NCI-H748 treated with DMSO at 0.1 percent for 48 hours (cell line): ENCODE measurements at places on chromosomes 4 and X.
A peak's percentile ranks its signal among the peaks of the same experiment; 100 is the strongest.

DNA sequence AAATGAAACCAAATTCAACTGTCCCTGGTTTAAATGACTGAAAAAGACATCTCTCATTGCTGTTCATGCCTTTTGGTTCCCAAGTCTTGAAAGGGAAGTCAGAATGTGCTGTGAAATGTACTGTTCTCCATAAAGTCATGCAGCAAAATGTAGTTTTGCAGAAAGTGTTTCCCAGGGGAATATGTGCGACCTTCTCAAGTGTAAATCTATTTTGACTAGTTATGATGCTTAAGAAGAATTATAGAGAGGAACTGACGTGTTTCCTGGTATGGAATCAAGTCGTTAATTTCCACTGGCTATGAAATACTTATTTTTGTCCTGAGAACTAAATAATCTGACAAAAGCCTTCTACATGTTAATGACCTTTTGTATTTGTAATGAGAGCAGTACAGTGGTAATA, 223.1 kb downstream of the CLCN4 start:
- no peak for DNase-seq

- no peak for DNase-seq
Observed at GRCh38 chr4:178240891-178241290, 798.7 kb upstream of the AGA start.

GRCh38 chrX:153445106-153445855, 575 bp downstream of the TREX2 start:
- DNase-seq, result no peak

GRCh38 chrX:2517055-2517454, 16.3 kb upstream of the DHRSX start:
- DNase-seq, result no peak

DNA sequence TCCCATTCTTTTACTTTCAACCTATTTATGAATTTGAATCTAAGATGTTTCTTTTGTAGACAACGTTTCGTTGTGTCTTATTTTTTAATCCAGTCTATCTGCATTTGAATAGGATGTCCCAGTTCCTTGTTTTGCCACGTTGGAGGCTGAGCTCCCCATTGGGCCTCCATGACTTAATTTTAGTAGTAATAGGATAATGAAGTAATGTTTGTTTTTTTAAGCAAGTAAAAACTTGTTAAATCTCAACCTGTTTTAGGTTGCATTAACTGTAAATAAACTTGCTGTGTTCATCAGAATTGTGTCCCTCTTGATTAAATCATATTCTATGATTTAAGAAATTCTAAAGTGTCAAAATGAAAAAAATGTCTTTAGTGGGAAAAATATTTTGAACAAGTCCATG, 25.3 kb downstream of the SLAIN2 start:
- no peak for DNase-seq

GRCh38 chr4:75195111-75195510, 262.2 kb downstream of the PARM1 start:
- no peak for DNase-seq

DNA sequence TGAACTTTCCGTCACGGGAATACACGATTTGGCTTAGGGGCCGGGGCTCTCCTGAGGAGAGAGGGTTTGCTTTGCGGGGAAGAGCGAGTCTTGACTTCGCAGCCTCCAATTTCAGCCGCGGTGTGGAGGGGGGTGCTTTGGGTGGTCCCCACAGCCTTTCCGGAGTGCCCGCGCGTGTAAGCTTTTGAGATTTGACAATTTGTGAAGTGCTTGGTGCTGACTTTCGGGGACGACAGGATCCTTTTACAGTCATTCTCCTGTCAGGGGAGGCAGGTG, 355 bp downstream of the SCML1 start:
- DNase-seq, result peak; percentile 21

GRCh38 chr4:110075083-110075738, 123.2 kb downstream of the ELOVL6 start:
- DNase-seq, result no peak

- no peak for DNase-seq
Observed at GRCh38 chr4:74545448-74545847, 100.5 kb downstream of the AREG start.

- no peak for DNase-seq
Observed at GRCh38 chr4:122863639-122864038, 37.0 kb downstream of the FGF2 start.

DNA sequence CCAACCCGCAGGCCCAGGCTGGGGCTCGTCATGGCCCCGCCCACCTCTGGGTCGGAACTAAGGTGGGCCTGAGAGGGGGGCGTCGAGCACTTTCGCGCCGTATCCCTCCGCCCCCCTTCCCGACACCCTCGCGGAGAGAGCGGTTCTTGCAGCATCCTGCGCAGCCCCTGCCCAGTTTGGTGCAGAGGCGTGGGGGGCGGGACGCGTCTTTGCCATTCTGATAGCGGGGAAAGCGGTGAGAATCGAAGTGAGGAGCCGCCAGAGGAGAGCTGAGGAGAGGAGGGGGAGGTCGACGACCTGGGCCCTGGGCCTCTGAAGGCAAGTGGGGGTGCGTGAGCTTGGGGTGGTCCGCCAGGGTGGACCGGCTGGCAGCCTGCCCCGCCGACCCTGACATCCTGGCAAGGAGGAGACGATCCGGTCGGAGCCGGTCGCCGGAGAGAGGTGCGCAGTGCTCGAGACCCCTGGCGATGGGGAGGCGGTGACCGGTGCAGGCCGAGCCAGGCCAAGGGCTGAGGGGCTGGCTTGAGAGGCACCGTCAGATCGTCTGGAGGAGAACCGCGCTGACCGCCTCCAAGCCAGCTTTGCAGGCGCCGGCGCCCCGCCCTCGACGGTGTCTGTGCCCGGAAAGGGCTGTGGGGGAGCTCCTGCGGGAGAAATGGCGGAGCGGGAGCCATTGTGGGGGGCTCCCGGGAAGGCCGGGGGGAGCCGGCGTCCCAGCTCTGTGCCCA, 25.5 kb downstream of the GPRASP3 start:
- no peak for DNase-seq

DNA sequence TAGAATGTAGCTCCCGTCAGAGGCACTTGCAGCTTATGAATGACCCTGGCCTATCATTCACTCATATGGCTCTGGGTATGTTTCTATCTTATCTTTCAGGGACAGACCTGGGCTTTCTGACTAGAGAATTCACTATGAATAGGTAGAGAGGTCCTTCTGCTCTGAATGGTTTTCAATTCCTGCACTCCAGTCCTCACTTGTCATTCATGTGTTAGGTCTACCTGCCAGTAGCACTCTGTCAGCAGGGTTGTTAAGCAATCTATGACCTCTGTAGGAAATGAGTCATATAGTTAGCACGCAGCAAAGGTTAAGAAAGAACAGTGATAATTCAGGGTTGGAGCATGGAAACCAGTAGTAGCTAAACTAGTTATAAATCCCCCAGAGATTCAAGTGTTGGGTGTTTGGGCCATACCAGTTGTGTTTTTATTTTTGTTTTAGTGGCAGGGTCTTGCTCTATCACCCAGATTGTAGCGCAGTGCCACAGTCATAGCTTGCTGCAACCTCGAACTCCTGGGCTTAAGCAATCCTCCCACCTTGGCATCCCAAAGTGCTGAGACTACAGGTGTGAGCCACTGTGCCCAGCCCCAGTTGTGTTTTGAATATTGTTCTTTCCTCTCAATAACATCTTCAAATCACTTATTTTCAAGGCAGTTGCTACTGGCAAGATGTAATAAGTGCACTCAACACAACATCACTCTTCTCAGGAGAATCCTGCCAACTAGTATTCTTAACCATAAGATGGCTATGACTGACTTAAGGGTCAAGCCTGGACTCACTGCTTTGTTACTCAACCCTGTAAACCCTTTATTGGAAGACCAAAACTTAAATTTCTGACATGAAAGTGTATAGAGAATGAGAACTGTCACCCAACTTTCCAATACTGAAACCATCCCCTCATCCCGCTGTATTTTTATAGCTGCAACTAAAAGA, 25.1 kb downstream of the ARL13A start:
- no peak for DNase-seq

GRCh38 chr4:47471064-47471463, 7.6 kb upstream of the COMMD8 start:
- no peak for DNase-seq

DNA sequence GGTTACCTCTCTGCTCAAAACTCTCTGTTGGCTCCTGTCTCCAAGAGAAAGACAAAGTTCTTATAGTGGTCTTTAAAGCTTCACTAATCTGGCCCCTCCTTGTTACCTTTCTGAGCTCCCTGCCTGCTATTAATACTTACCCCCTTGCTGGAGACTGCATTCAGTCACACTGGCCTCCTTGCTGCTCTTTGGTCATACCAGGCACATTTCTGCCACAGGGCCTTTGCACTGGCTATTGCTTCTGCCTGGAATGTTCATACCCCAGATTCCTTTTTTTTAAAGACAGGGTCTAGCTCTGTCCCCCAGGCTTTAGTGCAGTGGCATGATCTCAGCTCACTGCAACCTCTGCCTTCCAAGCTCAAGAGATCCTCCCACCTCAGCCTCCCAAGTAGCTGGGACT, 15.9 kb upstream of the RAB9A start:
- no peak for DNase-seq
